ENCODE measurements at places on chromosomes 3 and 15.

GRCh38 chr3:133377396-133377795, 22.5 kb upstream of the BFSP2 start:
- peak; percentile 44 for DNase-seq

- no peak for DNase-seq
Observed at GRCh38 chr15:30041868-30042267, 40.9 kb upstream of the GOLGA8J start.

DNA sequence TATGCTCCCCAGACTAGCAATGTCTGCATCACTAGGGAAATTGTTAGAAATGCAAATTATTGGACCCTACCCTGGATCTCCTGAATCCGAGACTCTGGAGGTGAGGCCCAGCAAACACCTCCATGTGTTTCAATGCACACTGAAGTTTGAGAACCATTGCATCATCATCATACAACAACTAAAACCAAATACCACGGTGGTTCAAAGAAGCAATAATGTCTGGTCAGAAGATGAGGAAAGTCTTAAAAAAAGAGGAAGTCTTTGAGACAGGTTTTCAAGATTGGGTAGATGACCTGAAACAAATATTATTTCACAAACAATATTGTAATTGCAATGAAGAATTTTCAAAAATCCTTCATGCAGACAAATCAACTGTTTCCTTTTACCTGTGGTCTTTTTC, 60.3 kb upstream of the TRA2B start:
- DNase-seq, result no peak

GRCh38 chr3:129184396-129184657, 631 bp upstream of the CNBP start:
- peak; percentile 29 for DNase-seq

DNA sequence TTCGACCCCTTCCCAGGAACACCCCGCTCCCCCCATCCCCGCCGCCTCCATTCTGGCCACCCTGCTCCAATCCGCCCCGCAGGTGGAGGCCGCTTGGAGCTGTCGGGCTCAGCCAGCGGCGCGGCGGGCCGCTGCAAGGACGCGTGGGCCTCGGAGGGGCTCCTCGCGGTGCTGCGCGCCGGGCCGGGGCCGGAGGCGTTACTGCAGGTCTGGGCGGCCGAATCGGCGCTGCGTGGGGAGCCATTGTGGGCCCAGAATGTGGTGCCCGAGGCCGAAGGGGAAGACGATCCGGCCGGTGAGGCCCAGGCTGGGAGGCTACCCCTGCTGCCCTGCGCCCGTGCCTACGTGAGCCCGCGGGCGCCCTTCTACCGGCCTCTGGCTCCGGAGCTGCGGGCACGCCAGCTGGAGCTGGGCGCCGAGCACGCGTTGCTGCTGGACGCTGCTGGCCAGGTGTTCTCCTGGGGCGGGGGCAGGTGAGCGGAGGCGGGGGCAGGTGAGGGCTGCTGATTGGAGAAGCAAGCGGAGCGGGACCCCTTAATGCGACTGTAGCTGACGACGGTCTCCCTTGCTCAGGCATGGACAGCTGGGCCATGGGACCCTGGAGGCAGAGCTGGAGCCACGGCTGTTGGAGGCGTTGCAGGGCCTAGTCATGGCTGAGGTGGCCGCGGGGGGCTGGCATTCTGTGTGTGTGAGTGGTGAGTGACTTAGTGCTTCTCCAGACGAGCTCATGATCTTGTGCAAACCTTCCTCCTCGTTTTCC, 2.5 kb downstream of the RCCD1 start:
- peak; percentile 30 for DNase-seq

- DNase-seq, result no peak
Observed at GRCh38 chr3:196357905-196358304, 19.7 kb upstream of the TM4SF19 start.

DNA sequence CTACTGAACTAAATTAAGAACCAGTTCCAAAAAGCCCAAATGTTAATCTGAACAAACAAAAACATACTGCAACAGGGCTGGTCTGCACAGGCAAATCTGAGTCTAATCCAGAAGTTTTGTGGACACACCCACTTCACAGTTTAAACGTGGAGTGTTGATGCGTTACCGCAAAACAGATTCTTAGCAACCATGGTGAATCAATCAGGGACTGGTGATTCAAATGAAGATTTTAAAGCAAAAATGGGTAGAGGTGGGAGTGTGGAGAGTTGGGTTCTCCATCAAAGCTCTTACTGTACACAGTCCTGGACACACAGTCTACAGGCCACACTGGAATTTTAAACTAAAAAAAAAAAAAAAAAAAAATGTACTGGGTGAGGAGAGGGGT, 5.2 kb downstream of the ANXA2 start:
- peak; percentile 70 for DNase-seq

DNA sequence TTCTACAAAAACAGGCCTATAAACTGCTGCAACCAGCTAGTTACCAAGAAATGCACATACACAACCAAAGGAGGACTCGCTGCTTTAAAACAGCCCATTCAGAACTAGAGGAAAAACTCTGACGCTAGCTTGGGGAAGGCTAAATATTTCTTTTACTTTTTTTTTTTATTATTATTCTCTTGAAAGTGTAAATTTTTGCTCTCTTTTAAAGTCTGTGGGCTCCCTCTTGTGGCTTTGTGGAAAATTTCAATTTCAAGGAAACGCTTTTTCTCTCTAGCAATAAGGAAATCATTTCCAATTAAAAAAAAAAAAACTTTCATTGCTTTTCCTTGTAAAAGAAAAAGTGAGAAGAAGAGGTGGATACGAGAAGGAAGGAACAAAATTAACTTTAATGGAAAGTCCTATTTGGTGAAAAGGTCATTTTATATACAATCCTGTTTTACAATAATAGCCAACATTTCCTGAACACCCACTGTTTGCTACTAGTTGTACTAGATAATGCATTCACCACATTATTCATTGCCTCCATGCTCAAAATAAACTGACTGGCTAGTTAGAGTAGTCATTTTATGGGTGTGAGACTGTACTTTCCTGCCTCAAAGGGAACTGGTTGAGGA, 51.2 kb upstream of the SAMMSON start:
- peak; percentile 7 for DNase-seq

- DNase-seq, result no peak
Observed at GRCh38 chr15:90287101-90287500, 21.6 kb downstream of the NGRN start.

DNA sequence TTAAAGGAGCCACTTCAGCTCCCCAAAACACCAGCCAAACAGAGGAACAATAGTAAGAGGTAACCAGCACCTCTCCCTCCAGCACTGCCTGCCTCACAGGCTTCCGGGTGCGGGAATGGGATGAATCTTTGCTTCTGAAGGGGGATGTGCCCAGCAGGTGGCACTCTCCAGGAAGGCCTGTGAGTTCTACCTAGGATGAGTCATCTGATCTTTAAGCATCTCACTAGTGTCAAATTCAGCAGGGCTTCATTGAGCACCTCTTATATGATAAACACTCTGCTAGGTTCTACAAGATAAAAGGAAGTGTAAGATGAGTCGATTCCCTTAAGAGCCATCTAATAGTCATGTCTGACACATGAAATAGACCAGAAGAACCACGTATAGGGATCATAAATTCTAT, 237.4 kb upstream of the UMPS start:
- peak; percentile 92 for DNase-seq

DNA sequence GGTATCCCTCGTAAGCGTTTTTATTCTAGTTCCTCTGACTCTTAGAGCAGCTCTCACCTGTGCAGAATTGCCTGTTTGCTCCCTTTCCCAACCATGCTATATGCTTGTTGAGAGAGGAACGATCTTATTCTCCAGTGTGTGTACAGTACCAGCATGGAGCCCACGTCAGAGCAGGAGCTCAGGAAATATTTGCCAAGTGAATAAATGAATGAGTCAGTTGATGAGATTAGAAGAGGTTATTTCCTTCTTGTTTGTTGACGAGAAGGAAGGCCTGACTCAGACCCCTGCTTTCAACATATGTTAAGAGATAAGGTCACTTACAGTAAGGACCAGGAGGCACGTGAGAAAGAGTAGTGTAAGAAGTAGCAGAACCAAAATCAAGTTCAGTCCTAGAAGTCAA, 106.3 kb upstream of the ABHD17C start:
- peak; percentile 85 for DNase-seq

DNA sequence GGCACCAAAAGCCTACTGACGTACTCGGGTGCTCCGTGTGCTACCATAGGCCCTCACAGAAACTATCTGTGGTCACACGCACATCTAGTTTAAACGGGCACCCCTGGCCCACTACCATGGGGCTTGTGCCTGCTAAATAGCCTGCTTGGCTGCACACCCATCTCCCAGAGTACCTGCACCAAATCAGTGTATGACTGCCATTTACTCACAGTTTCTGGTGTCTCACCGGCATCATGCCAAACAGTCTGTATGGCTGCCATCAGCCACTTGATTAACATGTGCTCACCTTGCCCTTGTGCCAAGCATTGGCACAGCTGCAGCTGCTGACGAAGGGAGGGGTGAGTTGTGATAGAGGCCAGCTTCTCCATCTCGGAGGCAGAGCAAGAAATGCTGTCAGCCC, 232.7 kb downstream of the IGSF11 start:
- DNase-seq, result no peak

GRCh38 chr15:59244337-59244736, 37.7 kb downstream of the LDHAL6B start:
- DNase-seq, result no peak

- DNase-seq, result no peak
Observed at GRCh38 chr3:64300790-64301423, 75.6 kb upstream of the PRICKLE2 start.

GRCh38 chr3:154480033-154480432, 50.0 kb upstream of the GPR149 start:
- no peak for DNase-seq

GRCh38 chr3:189204167-189204866, 32.5 kb downstream of the TPRG1 start:
- no peak for DNase-seq

DNA sequence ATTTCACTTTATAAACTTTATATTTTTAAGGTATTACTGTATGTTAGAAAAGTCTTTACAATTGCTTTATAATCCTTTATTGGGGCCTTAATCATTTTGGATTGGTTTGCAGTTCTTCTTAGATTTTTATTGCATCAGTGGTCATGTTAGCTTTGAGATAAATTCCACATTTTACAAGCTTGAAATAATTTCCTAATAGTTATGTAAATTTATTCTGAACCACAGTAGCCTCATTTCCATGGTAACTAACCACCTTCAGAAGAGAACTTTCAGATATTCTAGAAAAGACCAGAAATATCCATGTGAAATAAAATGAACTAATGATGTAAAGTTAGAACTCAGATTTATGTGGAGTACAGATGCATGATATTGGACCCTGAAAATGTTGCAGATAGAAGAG, 94.2 kb downstream of the NEO1 start:
- no peak for DNase-seq

DNA sequence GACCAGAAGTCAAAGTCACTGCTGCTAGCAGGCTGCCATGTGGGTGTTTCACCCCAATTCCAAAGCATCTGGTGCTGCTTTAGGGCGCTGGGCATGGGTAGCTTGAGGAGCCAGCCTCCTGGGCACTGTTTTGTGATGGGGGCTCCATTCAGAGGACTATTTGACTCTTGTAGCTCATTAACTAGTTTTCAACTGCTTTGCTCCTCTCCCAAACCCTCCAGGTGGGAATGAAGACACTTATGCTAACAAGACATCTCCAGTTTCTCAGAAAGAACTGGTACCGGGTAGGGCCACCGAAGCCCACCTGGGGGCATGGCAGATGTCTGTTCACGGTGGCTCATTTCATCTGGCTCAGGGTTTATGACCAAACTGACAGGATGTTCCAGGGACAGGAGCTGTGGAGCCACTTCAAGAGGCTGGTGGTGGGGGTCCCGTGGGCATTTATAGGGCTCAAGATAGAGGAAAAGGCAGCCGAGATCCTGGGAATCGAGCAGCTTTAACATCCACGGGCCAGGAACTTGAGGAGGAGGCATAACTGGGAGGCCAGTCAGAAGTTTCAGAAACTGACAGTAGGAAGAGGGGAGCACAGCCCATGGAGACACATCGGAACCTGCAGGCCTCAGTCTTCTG, 17.7 kb downstream of the AMOTL2 start:
- no peak for DNase-seq

DNA sequence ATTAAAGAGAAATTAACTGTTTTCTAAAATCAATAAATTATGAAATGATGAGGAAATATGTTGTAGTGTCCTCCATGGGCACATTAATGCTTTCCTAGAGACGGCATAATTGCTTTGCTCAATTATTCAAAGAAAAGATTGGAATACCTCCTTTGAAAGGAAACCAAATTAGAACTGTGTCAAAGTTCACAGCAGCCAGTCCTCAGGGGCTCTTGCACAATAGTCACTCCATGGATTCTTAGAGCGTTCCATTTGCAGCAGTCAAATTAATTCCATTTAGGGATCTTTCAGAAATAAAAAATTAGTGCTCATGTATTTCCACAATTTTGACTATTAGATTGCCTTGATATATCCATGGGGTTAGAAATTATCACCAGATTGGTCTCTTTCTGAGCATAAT, 841.6 kb upstream of the DPPA4 start:
- no peak for DNase-seq
